ENCODE measurements at places on chromosomes 1 and 21. TPM values are rescaled to one million over a fixed set of nuclear protein-coding genes. Genes with fewer than 3 reads are reported as not detected.

DNA sequence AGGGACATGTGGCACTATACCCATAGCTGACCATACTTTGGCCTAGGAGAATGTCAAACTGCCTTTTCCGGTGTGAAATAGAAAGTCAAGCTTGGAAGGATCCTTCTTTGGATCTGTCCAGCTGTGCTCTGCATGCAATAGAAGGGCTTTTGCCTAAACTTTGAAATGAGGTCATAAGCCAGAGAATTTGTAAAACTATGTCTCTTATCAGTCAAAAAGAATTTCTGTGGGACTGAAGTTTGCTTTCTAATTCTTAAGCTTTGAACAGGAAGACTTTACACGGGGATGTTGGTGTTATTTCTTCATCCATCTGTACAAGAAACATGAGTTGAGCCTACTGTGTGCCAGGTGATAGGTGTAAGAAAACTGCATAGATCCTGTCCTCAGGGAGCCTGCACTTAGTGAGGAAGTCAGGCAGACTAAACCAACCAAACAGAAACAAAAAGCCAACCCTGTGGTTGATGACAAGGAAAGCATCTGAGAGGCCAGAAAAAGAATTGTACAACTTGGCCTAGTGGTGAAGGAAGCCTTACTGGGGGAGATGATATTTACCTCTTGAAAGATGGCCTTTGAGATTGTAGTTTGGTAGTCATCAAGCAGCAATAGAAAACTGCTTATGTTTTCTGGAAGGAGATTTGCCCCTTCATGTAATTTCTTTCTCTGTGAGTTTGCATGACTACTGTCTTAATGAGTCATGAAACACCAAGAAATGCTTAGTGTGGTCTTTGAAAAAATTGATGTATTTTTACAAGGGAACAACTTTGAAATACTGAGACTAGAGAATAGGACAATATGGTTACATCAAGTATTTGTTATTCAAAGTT lies 24.8 kb downstream of the TGFB2 start:
- no peak for ATAC-seq

GRCh38 chr1:14678011-14678638 lies 79.6 kb downstream of the KAZN start:
- ATAC-seq, result no peak

ERVH48-1 gene
- not detected for total RNA-seq

LRP8 gene
- 21.0 TPM for total RNA-seq

- ATAC-seq, result no peak
Measured at GRCh38 chr1:183873642-183874041, 68.7 kb downstream of the RGL1 start.

ADAMTS1 gene
- 7.9 TPM for total RNA-seq

GRCh38 chr1:223189525-223189902 lies 46.5 kb upstream of the TLR5 start:
- ATAC-seq, result peak; percentile 32

DNA sequence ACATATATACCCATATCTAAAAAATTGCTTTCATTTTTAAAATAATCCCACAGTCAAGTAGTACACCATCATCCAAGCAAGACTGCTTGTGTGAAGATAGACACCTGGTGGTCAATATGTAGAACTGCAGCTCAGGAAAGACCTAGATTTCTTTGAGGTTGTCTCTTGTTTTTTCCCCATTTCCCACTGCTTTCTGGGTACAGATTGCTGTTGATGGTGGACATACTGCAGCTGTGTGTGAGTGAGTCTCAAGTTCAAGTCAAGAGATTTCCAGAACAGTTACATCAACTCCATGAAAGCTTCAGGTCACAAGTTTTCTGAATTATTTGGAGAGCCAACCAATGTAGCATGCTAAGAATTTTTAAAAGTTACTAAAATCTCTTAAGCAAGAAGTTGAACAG lies 306.4 kb downstream of the DUSP10 start:
- peak; percentile 65 for ATAC-seq

DNA sequence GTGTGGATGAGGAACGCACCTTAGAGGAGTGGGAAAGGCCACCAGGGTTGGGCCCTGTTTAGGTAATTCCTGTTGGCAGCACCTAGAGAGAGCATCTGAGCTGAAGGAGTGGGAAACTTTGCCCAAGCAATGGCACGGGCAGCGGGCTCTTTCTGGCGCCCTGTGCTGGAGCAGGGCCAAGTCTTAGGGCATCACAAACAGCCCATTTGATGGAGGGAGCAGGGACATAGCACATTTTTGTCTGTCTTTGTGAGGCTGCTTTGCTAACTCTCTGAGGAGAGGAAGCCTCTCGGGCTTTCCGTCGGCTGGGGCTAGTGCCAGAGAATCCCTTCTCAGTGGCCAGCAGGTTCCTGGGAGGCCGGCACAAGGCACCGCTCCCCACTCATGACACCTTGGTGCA lies 22.5 kb upstream of the CNTN2 start:
- no peak for ATAC-seq

LMX1A gene
- 0.04 TPM for total RNA-seq

DNA sequence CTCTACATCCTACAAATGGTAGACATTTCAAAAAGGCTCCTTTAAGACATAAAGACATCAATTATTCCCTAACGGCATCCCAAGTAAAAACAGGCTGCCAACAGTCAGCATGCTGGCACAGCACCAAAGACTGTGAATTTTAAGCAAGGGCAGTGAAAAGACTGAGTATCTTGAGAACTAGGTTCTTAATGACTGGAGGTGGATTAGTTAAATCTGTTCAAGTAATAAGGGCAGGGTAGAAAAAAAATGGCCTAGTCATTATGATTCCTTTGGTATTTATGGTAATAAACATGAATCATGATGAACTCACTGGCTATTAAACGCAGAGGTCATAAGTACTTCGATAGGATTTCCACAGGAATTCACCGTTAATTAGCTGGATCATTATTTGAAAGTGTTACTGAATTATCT lies 75.2 kb downstream of the KIFAP3 start:
- peak; percentile 86 for ATAC-seq

IL10RB gene
- 27.5 TPM for total RNA-seq

SPATA46 gene
- not detected for total RNA-seq

GRCh38 chr1:150420560-150421265 lies 56.8 kb downstream of the RPRD2 start:
- no peak for ATAC-seq

DNA sequence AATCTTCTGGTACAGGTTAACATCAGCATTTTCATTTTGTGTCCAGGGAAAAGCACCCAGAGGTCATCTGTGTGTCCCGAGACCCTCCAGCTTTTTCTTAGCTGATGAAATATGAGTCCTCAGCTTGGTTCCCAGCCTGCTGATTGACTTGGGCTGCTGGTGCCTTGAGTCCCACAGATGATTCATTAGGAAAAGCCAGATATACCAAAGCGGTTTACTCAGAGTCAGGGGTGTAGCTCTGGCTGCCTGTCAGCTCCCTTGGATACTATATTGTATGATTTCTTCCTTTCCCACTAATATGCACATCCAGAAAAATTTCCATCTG lies 43.7 kb upstream of the MAB21L3 start:
- no peak for ATAC-seq

GRCh38 chr1:221117133-221117532 lies 237.9 kb downstream of the HLX start:
- no peak for ATAC-seq

- ATAC-seq, result no peak
Measured at GRCh38 chr21:18812308-18812707, 408.7 kb upstream of the TMPRSS15 start.

- peak; percentile 56 for ATAC-seq
Measured at GRCh38 chr21:36422279-36423098, 37.3 kb downstream of the CHAF1B start.

TMEM200B gene
- total RNA-seq, result 1.4 TPM

- ATAC-seq, result no peak
Measured at GRCh38 chr1:64231654-64232053, 28.2 kb downstream of the UBE2U start.

CCDC190 gene
- 0.32 TPM for total RNA-seq

GRCh38 chr1:64050601-64051000 lies 152.8 kb upstream of the UBE2U start:
- no peak for ATAC-seq

SPRR5 gene
- total RNA-seq, result 3.5 TPM

AMIGO1 gene
- total RNA-seq, result 1.2 TPM

DNA sequence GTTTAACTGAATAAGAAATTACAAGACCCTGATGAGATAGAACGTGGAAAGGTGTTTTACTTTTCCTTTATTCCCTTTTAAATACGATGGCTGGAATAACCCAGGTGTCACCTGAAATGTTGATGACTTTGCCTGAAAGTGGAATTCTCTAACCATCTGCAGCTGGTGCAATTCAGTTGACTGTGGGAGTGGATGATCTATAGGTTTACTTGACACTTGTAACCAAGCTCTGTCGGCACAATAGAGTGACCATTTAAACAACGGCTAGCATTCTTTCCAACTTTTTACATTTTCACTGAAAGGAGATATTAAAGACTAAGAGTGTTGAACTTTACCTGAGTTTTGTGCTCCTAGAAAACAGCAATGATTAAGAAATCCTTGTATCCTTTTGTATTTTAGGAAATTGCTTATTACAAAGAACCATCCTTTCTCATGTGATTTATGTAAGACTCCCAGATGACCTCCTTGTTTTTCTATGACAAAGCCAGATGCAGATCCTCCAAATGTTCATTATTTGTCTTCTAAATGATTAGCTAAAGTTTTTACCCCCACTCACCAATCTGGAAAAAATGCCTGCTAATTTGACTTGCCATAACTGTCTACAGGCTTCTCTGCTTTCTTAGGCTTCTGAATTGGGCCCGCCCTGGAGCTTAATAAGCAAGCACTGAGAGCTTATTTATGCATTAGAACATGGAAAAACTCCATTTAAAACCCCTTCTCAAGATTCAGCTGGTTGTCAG lies 129.5 kb upstream of the LRRC7 start:
- no peak for ATAC-seq

- peak; percentile 80 for ATAC-seq
Measured at GRCh38 chr1:181541947-181542346, 58.6 kb downstream of the CACNA1E start.

DNA sequence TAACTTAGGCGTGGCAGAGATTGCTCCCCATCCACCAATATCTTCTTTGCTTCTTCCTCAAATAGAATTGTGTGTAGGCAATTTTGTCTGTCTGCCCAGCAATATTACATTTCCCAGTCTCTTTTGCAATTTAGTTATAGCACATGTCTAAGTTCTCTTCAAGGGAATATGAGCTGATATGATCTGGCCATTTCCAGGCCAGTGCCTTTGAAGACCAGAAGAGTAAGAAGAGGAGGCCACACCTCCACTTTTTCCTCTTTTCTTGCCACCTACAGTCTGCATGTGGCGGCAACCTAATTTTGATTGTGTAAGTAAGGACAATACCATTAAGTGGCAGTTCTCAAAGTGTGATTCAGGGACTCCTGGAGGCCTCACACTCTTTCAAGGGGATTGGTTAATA lies 6.3 kb upstream of the RSBN1 start:
- no peak for ATAC-seq

DNA sequence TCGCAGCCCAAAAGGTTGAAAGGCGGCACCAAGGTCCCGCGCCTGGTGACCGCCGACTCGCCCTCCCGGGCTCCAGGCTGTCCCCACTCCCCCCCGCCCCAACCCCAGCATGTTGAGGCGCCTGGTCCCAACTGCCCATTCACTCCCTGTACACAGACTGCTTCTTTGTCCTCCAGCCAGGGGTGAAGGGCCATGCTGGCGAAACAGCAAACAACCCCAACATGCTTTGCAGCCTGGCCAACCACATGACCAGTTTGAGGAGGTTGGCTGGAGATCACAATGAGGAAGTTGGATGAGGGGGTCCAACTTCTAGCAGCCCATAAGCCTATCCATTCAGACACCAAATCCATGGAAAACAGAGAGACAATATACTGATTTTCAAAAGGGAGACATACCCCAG lies 13.5 kb downstream of the PDE9A start:
- ATAC-seq, result no peak

KRTAP12-2 gene
- not detected for total RNA-seq

- peak; percentile 15 for ATAC-seq
Measured at GRCh38 chr21:44779417-44780136, 22.0 kb downstream of the UBE2G2 start.

DNA sequence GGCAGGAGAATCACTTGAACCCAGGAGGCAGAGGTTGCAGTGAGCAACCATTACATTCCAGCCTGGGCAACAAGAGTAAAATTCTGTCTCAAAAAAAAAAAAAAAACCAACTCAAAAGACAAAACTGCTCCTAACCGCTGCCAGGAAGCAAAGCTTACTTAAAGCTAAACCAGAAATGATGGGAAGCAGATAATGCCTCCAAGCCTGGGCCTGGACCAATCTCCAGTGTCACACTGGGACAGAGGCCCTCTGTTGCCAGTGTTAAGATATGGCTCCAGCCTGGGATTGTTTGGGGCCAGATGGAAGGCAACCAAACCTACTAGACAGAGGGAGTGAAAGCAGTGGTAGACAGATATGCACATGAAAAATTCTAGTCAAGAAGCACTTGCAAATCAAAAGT lies 36.9 kb downstream of the NSL1 start:
- no peak for ATAC-seq

CCDC181 gene
- not detected for total RNA-seq

RSRP1 gene
- total RNA-seq, result 38.1 TPM

GRCh38 chr1:22749919-22750684 lies 39.5 kb downstream of the EPHB2 start:
- peak; percentile 90 for ATAC-seq

- ATAC-seq, result no peak
Measured at GRCh38 chr1:206593351-206593925, 18.8 kb downstream of the EIF2D start.

DNA sequence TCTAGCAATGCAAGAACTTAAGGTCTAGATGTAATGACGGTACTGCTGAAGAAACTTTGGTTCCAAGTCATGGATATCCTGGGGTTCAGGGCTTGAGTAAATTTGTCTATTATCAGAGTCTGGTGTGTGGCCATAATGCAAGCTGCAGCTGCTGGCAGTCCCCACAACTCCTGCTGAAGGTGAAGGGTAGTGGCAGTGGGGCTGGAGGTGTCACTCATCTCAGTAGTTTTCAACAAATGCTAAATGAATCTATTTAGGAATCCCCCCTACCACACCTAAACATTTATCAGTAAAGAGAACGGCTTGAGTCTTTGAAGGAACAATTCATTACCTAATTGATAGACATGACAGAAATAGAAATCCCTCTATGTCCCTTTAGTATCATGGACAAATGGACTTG lies 99.2 kb upstream of the GNG4 start:
- ATAC-seq, result no peak

ESRRG gene
- total RNA-seq, result 0.40 TPM

TNFSF4 gene
- 0.12 TPM for total RNA-seq

Measured in esophagus mucosa (tissue), 1 donor.